ENCODE measurements at places on chromosomes 3 and 15.

DNA sequence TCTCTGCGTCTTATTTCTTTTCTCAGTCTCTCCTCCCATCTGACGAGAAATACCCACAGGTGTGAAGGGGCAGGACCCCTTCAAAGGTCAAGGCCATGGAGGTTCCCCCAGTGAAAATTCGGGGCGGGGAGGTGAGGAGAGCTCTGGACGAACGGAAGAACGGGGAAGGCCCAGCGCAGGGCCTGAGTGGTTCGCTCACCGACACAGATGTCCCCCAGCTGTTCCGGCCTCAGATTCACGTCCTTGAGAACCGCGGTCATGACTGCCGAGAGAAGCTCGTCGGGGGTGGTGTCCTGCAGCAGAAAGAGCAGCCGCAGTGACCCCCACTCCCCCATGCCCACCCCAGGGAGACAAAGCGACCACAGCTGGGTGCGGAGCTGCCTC is 542 bp downstream of the ACAA1 start:
- DNase-seq = no peak

DNA sequence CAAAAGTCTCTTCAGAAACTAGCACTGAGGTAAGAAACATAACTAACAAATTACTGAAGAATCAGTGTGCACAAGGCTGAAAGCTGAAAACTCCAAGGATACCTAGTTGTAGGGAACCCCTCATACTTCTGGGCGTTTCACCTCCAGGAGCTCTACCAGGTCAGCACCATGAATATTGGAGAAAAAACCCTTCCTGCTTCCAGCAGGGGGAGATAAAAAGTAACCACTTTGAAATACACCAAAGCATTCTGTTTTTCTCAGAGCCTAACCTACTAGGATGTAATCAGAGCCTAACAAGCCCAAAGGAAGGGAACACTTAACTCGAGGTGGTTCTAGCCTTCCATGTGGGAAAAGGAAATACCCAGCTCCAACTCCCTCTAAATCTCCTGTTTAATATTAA is 175.8 kb upstream of the MME start:
- no peak for DNase-seq

DNA sequence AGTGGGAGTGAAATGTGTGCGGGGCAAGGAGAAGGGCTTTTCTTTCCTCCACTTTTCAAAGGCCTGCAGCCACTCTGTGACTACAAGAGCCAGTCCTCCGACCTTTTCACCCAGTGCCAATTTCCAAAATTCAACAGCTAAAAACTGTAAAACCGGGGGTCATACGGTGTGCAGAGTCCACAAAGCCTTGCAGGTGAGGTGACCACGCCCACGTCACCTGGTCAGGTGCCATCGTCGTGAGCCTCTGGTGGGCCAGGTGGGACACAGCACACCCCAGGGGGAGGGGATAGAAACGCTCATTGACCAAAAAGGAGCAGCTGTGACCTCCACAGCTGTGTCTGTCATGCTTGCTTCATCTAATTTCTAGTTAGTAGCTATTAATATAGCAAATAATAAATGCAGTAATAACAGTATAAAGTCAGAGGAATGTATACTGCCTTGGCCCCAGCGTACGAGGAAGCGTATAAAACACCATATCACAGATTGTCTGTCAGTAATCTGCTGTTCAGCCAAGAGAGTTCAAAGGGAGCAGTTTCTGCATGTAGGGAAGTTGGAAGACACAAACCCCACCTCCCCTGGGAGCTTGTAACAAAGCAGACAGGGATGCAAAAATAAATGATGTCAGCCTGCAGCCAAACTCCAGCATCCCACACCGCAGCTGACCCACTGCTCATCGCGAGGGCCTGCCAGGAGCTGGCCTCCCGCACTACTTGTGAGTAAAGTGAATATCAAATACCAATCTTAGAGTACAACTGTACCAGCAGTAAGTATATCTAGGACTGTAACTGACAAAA is 86.7 kb downstream of the VGLL4 start:
- no peak for DNase-seq

DNA sequence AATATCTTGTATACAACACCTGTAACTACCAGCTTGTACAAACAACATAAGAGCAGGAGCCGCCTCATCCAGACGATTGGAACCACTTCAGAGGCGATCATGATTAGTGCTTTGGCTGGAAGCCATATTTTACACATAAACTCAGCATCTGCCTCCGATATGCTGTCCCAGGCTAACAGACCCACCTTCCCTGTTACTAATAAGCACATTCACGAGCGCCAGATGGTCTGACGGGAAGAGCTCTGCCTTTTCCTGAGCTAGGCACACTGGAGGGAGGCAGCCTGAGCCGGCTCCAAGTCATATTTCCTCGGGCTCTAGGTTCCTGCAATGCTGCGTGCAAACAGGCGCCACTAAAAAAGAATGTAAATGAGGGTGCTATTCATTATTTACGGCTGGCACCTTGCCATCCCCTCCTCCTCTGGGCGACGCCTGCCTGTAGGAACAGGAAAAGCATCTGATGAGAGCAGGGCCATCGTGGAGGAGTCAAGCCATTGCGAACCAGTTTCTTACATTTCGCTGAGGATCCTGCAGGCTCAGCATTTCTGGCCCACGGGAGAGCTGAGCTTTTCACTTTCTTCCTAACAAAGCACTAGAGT is 98.2 kb downstream of the ANXA2 start:
- DNase-seq = peak; percentile 96

DNA sequence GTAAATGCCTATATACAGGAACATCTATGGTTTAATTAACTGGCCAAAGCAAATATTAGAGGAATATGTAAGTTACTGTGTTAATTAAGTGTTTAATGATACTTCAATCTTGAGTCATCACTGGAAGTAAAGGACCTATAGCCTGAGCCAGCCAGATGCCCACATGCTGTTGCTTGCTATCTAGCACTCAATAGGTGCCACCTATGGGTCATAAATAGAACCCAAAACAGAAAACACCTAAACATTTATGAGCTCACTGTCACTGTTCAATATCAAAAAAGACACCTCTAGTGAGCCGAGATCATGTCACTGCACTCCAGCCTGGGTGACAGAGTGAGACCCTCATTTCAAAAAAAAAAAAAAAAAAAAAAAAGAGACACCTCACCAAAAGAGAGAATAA is 48.4 kb upstream of the IP6K2 start:
- no peak for DNase-seq

DNA sequence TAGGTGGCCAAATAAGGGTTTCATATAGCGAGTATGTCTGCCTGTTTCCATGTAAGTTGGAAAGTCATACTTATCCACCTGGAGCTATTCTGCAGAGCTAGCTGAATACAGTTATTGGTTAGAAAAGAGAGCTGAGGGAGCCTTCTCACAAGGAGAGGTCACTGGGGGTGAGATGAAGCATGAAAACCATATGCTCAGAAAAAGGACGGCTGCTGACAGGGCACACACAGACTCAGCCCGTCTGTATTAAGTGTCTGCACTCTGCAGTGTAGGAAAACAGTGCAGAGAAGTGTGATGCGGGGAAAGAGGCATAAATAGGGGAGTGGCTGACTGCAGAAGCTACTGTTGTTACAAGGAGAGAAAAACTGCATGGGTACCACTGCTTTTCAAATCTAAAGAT is 58.2 kb downstream of the C3orf70 start:
- no peak for DNase-seq

- DNase-seq = no peak
Measured at GRCh38 chr3:136804813-136805212, 14.1 kb upstream of the SLC35G2 start.
